ENCODE measurements at places on chromosomes 13 and 19.

GRCh38 chr19:5953030-5953589 lies 24.8 kb downstream of the RANBP3 start:
- DNase-seq: no peak

GRCh38 chr13:42957881-42958280 lies 34.2 kb downstream of the EPSTI1 start:
- DNase-seq: no peak

- no peak for DNase-seq
These were observed 153.6 kb downstream of the KATNAL1 start for GRCh38 chr13:30153545-30154426.

DNA sequence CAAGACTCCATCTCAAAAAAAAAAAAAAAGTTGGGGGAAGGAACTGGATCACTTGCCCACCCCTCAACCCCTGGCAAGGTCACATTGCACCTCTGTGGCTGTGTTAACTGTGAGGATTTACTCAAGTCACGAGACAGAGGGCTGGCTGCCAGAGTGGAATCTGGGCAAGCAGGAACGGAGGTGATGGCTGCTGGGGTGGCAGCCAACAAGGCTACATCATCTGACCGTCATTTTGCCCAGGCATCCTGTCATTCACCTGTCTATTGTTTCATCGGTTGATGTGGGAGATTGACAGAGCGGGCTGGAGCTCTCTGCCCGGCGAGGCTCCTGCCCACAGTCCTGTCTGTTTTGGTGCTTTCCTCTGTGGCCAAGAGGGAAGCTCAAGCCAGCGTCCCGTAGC lies 75.7 kb downstream of the DPF1 start:
- DNase-seq: no peak

DNA sequence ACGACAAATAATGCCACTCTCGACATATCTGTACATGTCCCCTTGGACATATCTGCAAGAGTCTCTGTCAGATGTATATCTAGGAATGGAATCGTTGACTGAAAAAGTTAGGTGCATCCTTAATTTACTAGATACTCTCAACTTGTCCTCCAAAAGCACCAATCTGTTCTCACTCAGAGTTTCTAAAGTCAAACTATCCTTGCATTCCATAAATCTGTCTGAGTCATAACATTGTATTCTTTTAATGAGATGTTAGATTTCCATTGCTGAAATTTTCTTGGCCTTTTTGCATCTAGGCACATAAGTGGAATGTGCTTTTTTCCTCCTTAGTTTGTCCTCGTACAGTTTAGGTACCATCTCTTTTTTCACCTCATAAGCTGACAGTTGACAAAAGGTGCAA lies 139.8 kb downstream of the PTPRS start:
- no peak for DNase-seq
